CD4-positive, alpha-beta T cell treated with Interleukin-4 for 1 hour (primary cell): ENCODE measurements at places on chromosomes 5 and 9.

- DNase-seq: peak; percentile 87
These were observed 106.1 kb upstream of the CPEB4 start for GRCh38 chr5:173781816-173782670.

GRCh38 chr9:97761056-97761598, 64.0 kb upstream of the XPA start:
- no peak for DNase-seq

DNA sequence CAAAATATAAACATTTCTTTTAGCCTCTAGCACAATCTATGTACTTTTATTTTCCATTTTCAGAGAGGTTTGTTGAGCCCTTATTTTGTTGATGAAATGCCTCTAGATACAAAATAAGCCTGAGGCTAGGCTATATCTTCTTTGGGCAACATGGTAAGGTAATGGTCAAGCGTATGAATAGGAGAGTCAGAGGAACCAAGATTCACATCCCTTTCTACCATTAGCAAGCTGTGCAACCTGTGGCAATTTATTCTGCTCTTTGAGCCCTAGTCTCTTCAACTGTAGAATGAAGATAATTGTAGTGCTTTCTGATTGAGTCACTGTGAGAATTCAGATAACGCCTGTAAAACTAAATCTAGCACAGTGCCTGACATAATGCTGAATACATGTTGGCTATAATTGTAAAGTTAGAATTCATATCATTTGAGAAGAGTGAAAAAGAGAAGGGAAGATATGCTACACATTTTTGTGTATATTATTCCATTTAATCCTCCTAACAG, 412.5 kb downstream of the CCDC171 start:
- no peak for DNase-seq

DNA sequence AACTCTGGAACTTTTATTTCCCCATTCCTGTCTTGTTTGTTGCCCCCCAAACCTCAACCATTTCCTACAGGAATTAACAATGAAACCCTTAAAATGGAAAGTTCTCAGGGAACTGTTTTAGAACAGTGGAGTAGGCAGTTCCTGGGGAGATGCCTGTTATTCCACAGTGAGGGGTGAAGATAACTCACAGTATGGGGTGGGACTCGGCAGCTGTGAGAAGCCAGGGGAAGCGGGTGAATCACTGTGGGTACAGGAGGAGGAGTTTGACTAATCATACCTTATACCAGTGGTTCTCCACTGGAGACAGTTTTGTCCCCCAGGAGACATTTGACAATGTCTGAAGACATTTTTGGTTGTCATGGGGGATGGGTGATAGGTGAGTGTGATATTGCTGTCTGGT, 36.9 kb upstream of the GLRA1 start:
- no peak for DNase-seq

- DNase-seq: no peak
These were observed 52.4 kb downstream of the MTREX start for GRCh38 chr5:55360190-55360589.

GRCh38 chr9:93826905-93827544, 128.1 kb downstream of the BARX1 start:
- no peak for DNase-seq
